Left forelimb (tissue), 1 donor: ENCODE measurements at places on chromosomes 3 and 15.

DNA sequence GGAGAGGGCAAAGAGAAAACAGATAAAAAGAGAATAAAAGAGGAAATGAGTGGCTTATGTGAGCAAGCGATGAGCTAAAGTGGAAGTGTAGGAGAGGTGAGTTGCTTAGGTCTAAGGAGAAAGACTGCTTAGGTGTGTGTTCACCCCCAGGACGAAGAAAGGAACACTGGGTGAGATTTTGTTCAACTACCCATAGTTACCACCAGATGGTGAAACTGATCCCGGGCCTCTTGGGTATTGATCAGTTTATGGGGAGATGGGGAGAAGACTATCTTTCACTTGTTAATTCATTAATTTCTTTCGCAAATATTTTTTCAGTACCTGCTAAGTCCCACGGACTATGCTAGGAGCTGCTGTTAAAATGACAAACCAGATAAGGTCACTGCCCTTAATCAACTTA lies 33.9 kb downstream of the GAP43 start:
- DNase-seq: no peak

DNA sequence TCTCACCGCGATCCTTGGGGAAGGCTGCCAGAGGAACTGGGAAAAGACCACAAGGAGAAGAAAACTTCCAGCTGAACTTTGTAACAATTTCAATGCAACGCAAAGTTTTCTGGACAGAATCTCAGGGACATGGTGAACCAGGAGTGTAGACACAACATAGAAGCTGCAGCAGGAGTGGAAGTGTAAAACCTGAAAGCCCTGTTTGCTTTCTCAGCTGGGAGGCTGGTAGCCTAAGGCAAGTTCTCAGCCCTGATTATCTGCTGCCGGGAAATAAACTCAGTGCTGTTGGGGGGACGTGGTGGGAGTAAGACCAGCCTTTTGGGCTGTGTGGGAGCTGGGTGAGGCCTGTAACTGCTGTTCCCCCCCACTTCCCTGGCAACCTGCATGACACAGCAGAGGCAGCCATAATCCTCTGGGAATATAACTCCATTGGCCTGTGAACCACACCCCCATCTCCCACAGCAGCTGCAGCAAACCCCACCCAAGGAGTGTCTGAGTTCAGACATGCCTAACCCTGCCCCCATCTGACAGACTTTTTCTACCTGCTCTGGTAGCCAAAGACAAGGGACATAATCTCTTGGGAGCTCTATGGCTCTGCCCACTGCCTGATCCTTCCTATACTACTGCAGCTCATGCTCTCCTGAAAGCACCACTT lies 106.7 kb downstream of the ZNF621 start:
- DNase-seq: no peak

DNA sequence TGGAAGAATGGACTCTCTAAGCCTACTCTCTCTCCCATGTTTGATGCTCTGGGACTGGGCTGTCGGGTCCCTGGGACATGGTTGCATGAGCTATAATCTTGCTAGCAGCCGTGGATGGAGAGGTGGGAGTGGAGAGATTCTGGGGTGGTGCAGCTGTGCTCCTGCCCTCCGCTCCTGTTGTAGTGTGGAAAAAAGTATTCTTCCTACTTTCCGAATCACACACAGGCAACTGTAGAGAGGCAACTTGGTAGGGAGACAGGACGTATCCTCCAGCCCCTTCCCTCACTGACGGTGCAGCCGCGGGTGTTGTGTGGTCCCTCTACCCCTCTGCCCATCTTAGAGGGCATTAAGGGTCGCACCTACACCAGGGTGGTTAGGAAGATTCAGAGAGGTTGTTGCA lies 281.4 kb upstream of the TLE3 start:
- DNase-seq: peak; percentile 22

DNA sequence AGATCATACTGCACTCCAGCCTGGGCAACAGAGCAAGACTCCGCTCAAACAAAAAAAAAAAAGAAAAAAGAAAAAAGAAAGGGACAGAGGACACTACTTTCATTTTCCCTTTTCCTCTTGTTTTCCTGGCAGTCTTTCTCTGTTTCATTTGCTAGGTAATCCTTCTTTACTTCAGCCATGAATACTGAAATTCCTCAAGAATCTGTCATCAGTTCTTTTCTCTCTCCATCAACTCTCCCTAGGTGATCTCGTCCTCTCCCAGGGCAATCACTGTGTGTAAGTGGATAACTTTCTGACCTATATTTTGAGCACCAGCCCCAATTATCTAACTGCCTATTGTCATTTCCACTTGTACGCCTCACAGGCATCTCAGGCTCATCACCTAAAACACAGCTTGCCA lies 51.5 kb downstream of the TTC23 start:
- DNase-seq: no peak

- no peak for DNase-seq
Measured at GRCh38 chr3:23052208-23052607, 150.9 kb upstream of the UBE2E2 start.

DNA sequence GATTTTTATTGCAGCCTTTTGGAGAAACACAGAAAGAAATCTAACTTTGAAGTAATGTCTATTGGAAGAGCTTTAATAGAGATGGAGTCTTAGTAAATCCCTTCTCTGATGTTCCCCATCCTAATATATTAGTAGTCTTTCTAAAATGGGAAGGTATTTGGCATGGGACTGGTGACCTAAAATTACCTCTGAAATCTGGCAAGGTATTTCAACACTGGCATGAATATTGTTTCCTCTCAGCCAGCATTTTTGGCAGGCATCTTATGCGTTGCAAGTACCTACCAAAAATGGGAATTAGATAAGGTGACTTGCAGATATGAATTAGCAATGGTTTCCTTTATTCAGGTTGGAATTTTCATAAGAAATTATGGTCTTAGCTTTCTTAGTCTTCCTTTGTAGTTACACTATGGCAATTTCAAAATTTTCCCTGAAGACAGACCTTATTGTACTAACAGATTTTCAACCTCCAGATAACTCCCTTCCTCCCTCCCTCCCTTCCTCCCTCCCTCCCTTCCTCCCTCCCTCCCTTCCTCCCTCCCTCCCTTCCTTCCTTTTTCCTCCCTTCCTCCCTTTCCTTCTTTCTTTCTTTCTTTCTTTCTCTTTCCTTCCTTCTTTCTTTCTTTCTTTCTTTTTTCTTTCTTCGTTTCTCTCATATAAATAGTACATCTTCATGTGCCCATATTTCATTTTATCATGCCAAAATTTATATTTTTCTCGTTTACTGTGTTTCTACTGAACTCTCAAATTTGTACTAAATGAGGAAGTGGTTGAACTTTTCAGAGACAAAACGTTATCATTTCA lies 168.2 kb upstream of the KCNMB2 start:
- no peak for DNase-seq

DNA sequence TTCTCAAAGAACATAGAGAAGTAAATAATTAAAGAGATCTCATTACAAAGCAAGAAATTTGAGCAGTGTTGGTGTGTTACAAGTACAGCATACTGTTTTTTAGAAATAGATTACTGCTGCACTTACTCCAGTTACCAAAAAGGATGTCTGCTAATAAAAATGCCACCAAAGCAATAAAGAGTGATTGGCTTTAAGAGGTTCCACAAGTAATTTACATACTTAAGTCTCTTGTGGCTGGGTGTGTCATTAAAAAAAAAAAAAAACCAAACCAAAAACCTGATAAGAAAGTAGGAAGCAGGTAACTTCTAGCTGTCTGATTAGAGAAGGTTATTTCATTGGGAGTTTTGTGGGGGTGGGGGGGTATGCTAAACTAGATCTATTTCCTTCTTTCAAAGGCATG lies 15.2 kb downstream of the RAB11A start:
- DNase-seq: no peak

- DNase-seq: no peak
Measured at GRCh38 chr15:72153269-72154000, 35.2 kb downstream of the SENP8 start.

DNA sequence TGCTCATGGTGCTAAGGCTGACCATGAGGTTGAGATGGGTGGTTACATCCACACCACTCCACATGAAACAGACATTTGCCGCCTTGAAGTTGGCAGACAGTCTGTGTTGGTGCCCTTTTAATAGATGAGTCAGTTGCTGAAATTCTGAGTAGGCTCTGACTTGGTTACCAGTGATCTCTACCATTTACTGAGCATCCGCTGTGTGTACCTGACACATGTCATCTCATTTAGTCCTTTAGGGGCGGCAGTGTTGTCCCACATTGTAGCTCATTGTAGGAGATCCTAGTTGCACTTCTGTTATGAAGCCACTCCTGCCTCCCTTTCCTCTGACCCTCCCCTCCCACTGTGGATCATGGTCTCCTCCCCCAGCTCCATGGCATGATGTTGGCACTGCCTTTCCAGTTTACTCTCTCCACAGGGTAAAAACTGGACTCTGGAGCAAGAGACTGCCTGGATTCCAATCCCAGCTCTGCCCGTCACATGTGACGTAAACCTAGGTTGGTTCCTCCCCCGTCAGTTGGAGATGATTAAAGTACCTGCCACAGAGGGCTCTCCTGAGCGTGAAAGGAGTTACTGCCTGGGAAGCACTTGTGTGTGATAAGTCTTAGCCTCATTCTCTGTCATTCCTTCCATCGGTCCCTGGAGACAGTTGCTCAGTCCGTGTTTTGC lies 21.6 kb downstream of the SLCO3A1 start:
- DNase-seq: no peak

- DNase-seq: no peak
Measured at GRCh38 chr15:48416301-48416700, 85.1 kb downstream of the DUT start.
